Gastroesophageal sphincter (tissue), 4 donors: ENCODE measurements at places on chromosomes 11 and 22.

DNA sequence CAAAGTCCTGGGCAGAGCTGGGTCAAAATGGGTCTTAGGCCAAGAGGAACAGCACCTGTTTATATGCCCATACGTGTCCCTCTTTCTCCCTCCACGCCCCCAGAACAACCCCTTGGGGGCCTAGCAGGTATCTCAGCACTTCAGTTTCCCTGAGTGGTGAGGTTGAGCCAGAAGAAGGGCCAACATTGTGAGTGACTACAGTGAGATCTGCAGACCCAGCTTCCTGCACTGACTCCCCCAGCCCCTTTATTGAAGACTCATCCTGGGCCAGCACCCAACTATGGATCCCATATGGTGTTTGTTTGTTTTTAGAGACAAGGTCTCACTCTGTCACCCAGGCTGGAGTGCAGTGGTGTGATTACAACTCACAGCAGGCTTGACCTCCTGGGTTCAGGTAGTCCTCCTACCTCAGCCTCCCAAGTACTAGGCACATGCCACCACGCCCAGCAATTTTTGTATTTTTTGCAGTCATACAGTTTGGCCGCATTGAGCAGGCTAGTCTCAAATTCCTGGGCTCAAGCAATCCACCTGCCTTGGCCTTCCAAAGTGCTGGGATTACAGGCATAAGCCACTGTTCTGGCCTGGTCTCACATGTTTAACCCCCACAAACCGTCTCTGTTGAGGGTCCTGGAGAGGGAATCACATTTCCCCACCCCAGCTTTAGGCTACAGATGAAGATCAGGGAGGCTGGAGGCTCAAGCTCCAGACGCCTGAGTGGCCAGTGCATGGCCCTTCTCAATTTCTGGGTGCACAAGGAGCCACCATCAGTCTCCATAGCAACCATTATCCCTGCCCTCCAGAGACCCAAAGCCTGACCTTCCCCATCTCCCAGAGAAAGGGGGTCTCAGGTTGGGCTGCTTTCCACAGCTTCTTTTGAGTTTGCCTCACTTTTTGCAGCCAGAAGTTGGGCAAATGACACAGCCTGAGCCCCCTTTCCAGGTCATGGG is 1.7 kb upstream of the LARGE2 start:
- ATAC-seq, result no peak

DNA sequence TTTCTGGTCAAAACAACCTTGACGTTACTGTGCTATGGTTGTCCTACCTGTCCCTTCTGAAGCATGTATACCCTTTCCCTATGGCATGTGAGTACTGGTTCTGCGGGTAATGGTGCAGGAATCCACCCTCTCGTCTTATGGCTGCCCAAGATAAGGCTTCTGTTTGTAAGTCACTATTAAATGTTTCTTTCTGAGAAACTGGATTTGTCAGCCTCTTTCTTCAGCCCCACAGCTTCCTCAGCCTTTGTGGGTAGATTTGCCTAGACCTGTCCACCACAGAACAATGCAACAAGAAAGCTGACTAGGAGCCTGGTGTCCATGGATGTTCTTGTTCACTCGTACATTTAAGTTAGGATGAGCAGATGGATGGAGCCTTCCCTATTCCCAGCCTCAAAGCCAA is 14.4 kb downstream of the MMP7 start:
- ATAC-seq, result no peak

DNA sequence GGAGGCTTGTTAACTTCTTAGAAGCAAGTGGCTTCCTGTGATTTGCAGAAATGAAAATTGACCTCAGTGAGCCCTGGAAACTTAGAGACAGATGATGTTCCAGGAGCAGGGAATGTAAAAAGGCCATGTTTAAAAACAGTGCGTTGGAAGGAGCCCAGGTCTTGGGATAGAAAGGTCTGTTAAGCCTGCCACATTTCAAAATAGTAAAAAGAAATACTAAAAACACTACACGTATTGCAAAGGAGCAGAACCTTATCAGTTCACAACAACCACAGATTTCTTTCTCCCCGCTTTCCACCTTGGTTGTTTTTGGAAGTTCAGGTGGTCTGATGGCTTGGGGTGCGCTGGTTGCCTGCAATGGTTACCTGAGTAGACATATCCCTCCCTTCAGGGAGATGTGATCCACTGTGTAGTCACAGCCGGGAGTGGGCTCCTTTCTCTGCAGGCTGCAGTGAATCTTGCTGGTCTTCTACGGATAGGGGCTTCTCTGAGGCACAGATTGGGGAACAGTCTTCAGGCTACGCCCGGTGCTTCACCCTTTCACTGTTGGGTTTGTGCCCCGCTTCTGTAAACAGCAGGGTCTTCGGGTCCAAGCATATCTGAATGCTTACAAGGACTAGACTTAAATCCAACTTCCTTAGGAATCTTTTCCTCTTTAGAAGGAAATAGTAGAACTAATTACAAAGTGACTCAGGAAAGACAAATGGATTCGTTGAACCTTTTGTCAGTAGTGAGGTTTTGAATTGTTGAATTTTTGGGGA is 1.9 kb downstream of the TEAD1 start:
- no peak for ATAC-seq

DNA sequence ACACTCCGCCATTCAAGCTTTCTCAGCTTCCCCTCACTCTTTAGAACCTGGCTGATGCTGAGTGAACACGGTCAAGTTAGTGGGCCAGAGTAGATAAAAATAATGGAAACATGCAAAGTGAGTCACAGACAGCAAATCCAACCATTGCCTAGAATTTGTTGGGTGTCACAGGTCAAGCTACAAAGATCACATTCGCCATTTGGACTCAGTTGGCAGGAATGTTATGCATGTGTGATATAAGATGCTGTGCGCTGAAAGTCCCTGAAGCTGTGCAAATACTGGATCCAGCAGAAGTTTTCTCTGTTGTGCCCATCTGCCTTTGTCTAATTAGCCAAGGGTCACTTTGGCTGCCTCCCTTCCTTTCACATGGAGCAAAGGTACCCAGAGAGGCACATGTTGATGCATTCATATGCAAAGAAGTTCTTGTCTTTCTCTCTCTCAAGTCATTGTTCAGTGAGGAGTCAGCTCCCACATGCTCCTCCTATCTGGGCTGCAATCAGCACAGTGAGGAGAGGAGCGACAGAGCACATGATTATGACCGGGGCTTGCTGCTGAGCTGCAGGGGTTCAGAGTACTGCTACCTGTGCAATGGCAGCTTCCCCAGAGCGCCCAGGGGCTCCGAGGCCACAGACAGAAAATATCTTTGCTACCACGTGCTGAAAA is 39.7 kb downstream of the FLI1 start:
- ATAC-seq, result no peak

DNA sequence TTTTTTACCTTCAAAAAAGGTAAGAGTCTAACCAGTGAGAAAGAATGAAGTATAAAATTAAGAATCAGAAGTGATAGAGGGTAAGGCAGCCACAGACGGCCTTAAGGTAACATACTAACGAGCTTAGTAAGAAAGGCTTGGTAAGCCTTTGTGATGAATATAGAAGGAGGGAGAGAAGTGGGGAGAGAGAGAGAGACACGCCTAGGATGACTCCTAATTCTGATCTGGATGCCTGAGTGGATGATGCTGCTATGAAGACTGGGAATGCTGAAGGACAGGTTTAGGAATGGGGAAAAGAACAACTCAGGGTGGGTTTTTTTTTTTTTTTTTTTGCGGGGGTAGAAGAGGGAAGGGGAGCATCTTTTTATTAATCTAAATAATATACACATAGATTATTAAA is 4.8 kb downstream of the FBXO3 start:
- ATAC-seq, result no peak
